ENCODE measurements at places on chromosomes 11 and 22.

- DNase-seq, result no peak
These were observed 511 bp downstream of the DGKZ start for GRCh38 chr11:46347637-46348311.

GRCh38 chr11:129590030-129590752 is 214.5 kb downstream of the BARX2 start:
- no peak for DNase-seq

DNA sequence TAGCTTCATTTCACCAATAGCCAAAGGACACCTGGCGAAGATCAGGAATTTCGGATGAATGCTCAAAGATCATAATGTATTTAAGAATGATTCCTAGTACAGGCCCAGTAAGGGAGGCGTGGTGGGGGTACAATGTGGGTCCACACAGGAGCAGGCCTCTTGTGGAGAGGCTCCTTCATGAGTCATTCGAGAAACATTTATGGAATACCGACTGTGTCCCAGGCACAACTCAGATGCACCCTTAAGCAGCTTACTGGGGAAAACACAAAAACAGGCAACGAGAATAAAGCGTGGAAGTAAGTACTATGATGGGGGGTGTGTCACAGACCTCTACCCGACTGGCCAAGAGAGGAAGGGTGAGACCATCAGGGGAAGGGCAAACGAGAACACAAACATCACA is 44.5 kb downstream of the SMCO4 start:
- DNase-seq, result no peak

DNA sequence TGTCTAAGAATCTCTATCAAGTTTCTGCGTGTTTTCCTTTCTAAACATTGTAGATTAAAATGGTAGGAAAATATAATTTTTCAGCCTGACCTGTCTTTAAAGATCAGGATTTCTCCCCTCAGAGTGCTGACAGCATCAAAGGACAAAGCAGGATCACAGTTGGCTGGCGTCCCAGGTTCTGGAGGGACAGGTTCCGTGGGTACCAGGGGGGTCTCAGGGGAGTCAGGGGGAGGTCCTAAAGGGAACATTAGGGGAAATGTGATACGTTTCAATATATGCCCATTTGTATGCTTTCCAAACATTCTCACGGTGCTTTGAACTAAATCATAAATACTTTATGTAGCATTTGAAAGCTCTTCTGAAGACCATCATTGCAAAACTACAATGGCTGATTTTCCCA is 3.4 kb downstream of the MMP3 start:
- DNase-seq, result no peak

- DNase-seq, result no peak
These were observed 33.8 kb upstream of the LRRC32 start for GRCh38 chr11:76704171-76704948.

DNA sequence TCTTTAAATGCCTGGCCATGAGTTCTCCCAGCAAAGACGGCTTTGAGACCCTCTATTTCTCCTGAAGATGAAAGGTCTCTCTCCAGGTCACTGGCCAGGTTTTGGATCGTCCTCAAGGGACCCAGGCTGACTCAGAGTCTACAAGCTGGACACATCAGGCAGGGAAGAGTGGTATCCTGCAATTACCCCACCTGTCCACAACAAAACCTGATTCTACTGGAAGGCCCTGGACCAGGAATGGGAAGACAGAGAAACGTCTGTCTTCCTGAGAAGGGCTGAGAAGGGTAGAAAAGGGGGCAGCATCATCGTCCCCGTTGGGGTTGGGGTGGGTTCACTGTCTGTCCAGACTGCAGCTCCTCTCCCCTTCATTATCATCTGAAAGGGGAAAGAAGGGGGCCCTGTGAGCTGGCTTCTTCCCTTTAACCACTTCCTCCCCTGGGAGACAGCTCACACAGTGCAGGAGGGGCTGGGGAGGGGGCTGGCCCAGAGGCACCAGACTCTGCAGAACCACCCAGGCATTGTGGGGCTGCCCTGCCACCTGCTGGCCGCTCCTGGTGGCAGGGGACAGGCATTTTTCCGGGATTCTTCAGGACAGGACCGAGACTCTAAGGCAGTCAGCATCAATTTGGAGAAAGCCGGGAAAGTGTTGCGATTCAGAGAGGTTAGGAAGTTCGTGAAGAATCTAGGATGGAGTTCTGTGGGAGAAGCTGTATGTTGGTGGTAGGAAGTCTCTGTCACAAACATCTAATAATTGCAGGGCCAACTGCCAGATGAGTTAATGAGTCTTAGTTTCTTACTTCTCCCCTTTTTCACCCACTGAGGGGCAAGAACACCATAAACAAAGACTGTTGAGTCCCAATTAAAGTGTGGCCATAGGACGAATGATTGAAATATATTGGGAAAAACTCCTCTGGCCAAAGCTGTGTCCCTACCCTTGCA is 57.6 kb downstream of the SYN3 start:
- peak; percentile 70 for DNase-seq

DNA sequence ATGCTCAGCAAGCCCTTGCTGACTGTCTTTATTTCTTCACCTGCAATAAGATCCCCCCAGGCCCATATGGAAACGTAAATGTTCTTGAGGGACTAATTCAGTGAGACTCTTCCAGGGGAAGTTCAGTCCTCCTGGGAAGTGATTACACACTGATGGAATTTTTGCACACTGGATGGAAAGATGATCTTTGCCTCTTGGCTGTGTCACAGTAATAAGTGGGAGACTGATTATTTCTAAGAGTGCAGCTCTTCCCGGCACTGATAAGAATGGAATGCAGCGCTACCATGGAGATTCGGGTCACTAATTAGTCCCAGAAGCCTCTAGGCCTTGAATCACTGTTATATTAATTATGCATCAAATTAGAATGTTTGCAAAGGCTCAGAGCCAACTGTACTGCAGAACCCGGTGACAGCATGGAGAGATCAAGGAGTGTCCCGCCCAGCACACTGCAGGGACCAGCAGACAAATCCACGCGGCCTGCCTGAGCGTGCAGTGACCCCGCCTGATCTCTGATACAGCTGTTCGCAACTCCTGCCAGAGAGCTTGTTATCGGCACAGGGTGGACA is 178.3 kb downstream of the SNX19 start:
- no peak for DNase-seq

DNA sequence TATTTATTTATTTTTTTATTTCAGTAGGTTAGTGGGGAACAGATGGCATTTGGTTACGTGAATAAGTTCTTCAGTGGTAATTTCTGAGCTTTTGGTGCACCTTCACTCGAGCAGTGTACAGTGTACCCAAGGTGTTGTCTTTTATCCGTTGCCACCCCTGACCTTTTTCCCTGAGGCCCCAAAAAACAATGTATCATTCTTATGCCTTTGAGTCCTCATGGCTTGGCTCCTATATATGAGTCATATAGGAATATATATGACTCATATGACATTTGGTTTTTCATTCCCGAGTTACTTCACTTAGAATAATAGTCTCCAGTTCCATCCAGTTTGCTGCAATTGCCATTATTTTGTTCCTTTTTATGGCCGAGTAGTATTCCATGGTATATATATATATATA is 763.9 kb downstream of the NTM start:
- DNase-seq, result no peak

- DNase-seq, result no peak
These were observed 183.2 kb upstream of the PITPNB start for GRCh38 chr22:28102151-28102812.

GRCh38 chr11:134541951-134542350 is 129.9 kb upstream of the B3GAT1 start:
- no peak for DNase-seq

DNA sequence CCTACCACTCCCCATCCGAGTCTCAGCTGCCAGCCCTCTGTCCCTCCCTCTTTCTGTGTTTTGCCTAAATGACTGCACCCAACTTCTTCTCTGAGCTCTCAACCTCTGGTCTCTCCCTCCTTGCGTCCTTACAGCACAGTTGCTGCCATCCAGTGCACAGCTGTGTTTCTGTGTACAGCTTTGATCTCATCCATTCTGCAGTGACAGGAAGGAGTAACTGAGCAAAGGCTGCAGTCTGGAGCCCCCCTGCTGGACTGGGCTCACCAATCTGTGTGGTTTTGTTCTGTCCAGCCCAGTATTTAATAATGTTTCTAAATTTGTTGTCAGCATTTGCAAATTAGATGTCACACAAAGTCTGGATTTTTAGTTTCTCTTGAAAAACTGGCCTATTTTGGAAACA is 43.8 kb downstream of the PRR5L start:
- no peak for DNase-seq

GRCh38 chr11:69308491-69308911 is 14.5 kb downstream of the MYEOV start:
- no peak for DNase-seq

GRCh38 chr22:23262518-23263332 is 82.4 kb downstream of the BCR start:
- DNase-seq, result no peak

- peak; percentile 24 for DNase-seq
These were observed at the start of gene NOX4 for GRCh38 chr11:89490981-89491690. Gene NOX4 (minus strand): TSS chr11:89491375. CDS start chr11:89491246, 129 bp downstream.

- no peak for DNase-seq
These were observed 197.2 kb upstream of the ANO3 start for GRCh38 chr11:26134481-26135355.

DNA sequence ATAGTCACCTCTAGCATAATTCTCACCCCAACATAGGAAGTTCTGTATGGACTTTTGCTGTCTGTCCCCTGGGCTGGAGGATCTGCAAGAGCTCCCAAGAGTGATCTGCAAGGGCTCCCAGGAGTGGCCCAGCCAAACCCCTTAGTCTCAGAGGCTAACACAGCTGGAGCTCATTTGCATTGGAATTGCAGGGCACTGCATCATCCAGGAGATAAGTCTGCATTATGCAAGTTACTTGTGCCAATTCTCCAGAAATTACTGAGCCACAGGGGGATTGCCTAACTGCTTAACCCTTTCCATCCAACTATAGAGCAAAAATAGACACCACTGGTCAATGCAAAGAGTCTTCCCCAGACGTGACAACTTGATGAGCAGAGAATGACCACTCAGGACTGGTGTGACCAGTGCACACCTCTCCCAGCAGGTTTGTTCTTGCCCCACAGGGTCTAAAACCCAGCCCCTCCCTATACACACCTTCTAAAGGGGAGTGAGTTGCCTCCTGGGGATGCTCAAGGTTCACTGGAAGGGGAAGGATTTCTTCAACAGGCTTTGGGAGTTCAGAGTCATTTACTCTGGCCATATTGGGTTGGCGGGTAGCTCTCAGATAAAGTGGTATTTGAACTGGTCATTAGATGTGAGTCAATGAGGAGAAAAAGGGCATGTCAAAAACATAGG is 38.4 kb downstream of the POU2AF3 start:
- no peak for DNase-seq

GRCh38 chr22:20438678-20439492 is 1.3 kb upstream of the SCARF2 start:
- DNase-seq, result no peak

DNA sequence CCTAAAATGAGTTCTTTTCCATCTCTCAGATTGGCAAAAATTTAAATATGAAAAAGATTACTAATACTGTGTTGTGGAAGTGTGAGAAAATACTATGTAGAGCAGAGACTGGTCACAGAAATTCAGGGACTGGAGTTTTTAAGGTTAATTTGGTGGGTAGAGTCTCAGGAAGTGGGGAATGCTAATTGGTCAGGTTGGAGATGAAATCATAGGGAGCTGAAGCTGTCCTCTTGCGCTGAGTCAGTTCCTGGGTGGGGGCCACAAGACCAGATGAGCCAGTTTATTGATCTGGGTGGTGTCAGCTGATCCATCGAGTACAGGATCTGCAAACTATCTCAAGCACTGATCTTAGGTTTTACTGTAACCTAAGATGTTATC is 29.4 kb upstream of the TMEM86A start:
- DNase-seq, result no peak
